ENCODE measurements at places on chromosomes 5 and 9.

- no peak for DNase-seq
Observed at GRCh38 chr9:136784997-136785361, 6.2 kb upstream of the TMEM141 start.

DNA sequence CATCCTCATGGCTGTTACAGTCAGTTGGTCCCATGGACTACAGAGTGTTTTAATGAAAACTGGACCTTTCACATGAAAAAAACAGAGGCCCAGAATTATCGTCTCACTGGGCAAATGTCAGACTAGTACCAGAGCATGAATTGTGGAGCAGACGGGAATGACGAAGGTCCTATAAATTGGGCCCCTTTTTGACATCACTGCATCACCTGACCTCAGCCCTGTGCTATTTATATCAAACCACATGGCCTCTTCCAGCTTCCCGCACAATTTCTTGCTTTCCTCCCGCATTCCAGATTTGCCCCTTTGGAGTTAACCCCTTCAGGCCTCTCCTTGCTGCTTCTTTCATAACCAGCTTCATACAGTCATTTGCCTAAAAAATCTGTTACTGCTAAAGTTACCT, 301.7 kb downstream of the ATPSCKMT start:
- DNase-seq: no peak

- peak; percentile 37 for DNase-seq
Observed at GRCh38 chr5:73759771-73760170, 133.8 kb downstream of the ARHGEF28 start.

GRCh38 chr9:125752070-125752628, 5.0 kb downstream of the PBX3 start:
- no peak for DNase-seq

DNA sequence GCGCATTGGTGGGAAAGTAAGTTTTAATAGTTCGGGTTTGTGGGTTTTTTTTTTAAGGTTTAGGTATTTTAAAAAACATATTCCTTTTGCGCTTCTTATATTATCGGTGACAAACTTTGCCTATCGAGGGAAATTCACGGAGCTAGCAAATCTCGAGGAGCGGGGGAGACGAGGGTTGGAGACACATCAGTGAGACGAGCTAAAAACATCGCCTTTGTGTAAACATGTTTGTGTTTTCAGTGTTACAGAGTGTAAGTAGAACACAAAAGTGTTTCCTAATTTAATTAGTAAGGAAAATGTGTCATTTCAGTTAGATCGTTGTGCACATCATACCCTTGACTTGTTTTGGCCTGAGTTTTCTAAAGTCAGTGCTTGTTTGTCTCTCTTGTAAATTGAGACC, 945 bp downstream of the BTF3 start:
- no peak for DNase-seq

- DNase-seq: no peak
Observed at GRCh38 chr9:123769719-123770118, 160.2 kb downstream of the DENND1A start.

GRCh38 chr9:138071731-138072130, 194.1 kb downstream of the CACNA1B start:
- no peak for DNase-seq

DNA sequence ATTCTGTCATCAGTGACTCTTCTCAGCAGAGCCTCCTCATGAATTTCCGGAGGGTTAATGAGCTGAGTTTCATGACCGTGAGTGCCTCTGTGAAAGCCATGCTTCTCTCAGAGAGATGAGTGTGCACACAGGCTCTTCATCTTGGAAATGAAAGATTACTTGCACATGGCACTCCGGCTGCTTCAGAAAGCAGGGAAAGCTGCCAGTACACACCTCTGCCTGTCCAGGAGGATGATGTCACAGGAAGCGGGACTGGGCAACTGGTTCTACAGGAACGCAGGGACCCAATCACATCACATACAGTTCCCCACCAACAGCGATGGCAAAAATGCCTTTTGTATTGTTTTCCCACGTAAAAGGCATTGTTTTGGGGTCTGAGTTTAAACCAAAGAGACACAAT, 286.0 kb upstream of the DAP start:
- no peak for DNase-seq

DNA sequence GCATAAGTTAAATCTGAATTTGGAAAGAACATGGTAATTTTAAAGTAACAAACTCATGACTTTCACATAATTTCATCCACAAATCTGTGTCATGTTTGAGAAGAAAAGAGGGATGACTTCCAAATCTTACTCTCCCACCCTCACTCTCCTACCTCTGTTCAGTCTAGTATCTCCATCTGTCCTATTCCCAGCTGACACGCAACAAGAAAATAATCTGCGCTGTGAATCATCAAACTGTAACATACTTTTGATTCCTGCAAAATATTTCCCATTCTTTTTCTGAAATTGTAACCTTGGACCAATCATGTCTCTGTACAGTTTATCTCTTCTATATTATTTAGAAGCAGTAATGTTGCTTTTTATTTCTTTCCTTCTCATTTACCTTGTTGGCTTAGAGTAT, 91.4 kb downstream of the SLC12A2 start:
- no peak for DNase-seq

DNA sequence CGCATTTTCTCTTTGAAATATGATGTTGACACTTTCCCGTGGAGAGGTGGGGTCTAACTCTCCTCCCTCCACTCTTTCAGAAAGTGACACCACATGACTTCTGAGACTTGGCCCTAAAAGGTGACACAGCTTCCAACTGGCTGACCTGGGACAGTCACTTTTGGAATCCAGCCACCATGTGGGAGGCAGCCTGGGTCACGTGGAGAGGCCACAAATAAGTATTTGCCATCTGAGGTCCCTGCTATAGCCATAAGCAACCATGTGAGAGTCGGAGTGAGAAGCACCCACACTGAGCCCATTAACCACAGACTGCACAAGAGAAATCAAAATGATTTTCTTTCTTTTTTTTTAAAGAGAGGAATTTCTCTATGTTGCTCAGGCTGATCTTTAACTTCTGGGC, 4.1 kb upstream of the PHYKPL start:
- no peak for DNase-seq

GRCh38 chr5:32110111-32110696, 63.9 kb downstream of the GOLPH3 start:
- DNase-seq: no peak

DNA sequence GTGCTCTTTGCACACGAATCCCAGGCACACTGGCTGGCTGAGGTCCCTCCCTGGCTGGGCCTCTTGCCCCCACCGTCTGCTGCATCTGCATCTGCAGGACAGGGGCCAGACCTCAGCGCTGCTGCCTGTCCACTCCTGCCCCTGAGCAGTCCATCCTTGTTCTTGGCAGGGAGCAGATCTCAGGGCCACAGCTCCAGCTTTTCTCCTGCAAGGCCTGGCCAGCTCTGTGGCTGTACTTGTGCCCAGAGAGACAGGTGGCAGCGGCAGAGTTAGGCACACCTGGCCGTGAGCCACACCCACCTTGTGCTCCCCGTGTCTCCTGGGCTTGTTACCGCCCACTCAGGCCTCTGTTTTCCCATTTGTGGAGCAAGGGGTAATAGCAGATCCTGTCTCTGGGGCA, 13.9 kb downstream of the NEK6 start:
- DNase-seq: no peak

DNA sequence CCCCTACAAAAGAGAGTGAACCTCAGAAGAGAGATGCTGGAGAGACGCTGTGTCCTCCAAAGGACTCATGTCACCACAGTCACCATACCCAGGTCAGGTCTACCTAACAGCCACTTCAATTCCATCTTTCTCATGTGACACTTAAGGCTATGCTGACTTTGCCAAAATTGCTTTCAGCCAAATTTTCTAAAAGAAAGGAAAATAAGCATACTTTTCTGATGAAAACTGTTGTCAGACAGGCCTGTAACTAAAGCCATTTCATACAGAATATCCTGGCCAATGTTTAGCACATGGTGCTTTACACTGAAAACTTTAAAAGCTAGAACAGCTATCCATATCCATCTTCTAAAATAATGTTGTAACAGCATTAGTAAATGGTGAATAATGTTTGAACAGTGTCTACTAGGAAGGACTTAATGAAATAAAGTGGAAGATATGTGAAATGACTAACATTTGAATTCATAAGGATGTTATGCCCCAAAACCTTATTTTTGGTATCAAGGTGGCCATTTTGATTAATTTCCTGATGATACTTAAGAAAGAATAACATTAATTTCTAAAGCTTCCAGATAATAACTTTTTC, 97.2 kb downstream of the NFIB start:
- DNase-seq: no peak

GRCh38 chr5:131640043-131640856, 5.2 kb upstream of the RAPGEF6 start:
- DNase-seq: no peak

DNA sequence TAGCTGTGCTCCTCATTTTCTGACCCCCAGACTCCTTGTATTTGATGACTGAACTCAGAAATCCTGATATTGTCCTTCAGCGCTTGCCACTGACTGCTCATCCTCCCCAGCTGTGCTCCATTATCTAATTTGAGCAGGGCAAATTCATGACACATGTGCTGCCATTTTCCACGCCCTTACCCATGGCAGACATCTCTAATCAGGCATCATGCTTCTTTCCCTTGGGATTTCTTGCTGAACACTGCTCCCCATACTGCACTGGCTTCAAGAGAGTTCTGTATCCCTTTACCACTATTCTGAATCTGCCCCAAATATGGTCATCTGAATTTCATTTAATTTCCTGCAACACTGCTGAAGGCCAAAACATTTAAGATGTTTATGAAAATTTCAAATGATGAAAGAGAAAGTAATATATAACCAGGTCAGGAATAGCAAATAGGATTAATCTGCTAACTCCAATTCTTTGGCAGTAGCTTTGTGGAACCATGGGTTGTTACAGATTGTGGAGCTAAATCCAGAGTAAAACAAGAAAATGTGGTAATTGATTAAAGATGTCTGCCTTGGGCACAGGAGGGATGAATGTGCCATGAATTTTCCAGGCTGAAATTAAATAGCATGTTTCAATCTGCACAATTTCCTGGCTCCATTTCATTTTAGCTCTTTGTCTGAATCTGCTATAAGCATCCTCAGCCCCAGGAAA, 93.6 kb downstream of the CYFIP2 start:
- DNase-seq: no peak

DNA sequence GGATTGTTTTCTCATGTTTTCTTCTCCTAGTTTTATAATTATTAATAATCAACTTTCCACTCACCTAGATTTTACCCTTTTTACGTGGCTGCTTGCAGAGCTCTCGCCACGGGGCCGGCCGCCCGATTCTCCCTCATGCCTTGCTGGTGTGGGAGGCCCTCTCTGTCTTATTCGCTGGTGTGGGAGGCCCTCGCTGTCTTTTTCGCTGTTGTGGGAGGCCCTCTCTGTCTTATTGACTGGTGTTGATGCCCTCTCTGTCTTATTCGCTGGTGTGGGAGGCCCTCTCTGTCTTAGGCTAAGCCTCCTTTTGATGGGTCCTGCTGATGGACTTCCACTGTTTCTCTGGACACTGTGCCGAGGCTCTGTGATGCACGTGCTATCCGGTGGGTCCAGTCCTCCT, 161.3 kb upstream of the IRX2 start:
- DNase-seq: no peak

DNA sequence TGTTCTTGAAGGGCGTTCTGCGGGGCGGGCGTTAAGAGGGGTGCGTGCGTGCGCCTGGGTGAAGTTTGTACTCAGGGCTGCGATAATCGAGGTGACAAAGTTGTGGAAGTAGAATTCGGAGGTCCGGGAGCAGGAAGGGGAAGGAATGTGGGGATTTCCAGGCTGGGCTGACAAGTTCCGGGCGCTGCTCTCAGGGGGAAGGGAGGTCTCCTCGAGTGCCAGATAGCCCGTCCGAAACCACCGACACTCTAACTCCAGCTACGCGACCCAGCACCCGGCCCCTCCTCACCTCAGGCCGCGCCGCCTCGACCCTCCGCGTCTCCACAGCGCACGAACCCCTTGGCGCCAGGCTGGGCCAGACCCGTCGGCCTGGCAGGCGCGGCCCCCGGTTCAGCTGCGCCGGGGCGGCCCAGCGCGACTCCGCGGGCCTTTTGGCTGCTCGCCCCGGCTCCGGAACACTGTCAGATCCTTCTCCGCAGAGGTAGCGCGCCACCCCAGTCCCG, at the start of gene IL6ST:
Gene IL6ST, minus strand, starts transcription at position 469 of the 503 bp plus-strand sequence. CDS start 18,685 bp downstream, outside the sequence.
- DNase-seq: peak; percentile 42

GRCh38 chr5:134099939-134100282, 14.6 kb upstream of the TCF7 start:
- DNase-seq: no peak

- no peak for DNase-seq
Observed at GRCh38 chr5:55714339-55714738, 2.2 kb upstream of the SLC38A9 start.

Measured in astrocyte of the cerebellum (primary cell).